GM18507 (cell line): ENCODE measurements at places on chromosomes 7 and 10.

DNA sequence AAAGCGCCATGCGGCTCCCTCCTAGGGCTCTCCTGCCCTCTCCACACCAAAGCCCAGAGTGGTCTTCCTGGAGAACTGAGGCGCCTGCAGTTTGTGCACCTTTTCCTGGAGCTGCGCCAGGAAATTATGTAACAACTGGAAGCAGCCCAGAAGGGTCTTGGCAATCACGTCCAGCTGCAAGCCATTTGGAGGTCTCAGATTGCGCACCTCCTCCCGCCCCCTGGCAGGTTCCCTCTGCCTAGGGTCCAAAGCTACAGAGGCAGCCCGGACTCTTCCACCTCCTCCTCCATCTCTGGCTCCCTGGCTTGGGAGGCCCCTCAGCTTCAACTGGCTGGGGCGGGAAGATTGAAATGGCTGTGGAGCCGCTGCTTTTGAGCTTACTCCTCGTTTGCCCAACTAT, 34.0 kb upstream of the SFTPD start:
- no peak for DNase-seq

- no peak for DNase-seq
Observed at GRCh38 chr7:158281441-158281840, 306.2 kb downstream of the PTPRN2 start.

DNA sequence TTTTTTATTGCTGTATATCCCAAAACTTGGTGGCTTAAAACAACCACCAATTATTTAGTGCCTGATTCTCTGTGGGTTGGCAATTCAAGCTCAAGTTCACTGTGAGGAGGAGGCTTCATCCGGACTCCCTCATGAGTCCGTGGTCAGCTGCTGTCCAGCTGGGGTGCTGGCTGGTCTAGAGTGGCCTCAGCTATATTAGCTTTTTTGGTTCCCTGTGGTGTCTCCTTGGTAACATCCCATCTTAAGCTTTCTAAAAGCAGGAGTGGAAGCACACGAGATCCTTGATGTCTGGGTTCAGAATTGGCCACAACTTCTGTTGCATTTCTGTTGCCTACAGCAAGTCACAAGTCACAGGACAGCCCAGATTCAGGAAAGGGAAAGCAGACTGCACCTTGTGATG, 536.5 kb upstream of the FZD8 start:
- no peak for DNase-seq

DNA sequence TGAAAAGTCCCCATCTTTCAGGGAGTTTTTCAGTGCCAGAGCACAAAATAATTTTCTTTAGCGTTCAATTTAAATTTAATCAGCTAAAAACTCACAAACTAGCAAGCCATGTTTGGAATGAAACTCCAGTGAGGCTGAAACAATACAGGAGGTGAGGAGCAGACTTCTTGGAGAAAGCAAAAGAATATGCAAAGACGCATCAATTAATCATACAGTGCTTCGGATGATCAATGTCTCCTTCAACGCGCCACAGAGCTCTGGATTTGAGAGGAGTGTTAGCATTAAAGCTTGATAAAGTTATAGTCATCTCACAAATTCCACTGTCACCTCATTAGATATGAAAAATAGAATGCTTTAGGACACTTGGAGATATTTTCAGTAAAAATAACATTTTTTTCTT, 248.0 kb downstream of the WDR11 start:
- no peak for DNase-seq

- no peak for DNase-seq
Observed at GRCh38 chr7:55021053-55021452, 2.2 kb downstream of the EGFR start.

DNA sequence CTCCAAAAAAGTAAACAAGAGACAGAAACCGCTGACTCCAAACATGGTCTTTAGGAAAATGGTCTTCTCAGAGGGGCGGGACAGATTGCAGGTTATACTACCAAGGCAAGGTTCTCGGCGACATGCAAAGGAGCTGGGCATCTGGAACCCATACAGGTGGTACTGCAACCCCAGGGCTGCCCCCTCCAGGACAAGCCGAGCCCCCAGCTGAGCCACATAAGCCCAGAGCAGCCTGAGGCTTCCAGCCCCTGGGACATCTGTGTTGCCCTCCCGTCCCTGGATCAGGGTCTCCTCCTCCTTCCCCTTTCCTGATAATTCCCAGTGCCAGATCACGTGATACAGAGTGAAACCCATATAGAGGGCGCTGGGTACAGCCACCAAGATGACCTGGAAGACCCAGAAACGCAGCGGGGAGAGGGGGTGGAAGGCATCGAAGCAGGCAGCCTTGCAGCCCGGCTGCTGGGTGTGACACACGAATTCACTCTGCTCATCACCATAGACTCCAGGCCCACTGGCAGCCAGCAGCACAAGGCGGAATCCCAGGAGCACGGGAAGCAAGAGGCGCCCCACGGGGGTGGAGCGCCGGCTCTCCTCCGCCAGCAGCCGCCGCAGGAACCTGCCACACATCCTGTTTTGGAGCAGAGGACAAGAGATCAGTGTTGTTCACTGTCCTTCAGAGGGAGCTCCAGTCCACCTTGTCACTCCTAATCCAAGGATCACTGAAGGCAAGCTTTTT, at the start of gene GJC3:
GJC3 (minus strand) TSS at position 627 of the 736 bp plus-strand sequence; CDS start at position 627, 0 bp downstream.
- DNase-seq: no peak

DNA sequence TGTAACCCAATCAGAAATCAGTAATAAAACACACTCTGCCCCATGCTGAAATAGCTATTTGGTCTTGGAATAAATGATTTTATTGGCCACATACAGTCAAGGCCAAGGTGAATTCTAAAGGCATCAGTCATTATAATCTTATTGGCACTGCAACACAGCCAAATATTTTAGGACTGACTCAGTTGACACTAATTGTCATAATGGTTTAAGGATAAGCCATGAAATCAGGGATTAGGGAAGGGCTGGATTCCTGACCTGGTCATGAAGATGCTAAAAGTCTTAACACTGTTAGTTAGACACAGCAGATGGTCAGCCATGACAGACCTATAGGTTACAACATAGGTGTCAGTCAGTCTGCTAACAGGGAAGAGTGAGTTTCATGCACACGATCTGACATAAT, 330.3 kb upstream of the NPSR1 start:
- no peak for DNase-seq

DNA sequence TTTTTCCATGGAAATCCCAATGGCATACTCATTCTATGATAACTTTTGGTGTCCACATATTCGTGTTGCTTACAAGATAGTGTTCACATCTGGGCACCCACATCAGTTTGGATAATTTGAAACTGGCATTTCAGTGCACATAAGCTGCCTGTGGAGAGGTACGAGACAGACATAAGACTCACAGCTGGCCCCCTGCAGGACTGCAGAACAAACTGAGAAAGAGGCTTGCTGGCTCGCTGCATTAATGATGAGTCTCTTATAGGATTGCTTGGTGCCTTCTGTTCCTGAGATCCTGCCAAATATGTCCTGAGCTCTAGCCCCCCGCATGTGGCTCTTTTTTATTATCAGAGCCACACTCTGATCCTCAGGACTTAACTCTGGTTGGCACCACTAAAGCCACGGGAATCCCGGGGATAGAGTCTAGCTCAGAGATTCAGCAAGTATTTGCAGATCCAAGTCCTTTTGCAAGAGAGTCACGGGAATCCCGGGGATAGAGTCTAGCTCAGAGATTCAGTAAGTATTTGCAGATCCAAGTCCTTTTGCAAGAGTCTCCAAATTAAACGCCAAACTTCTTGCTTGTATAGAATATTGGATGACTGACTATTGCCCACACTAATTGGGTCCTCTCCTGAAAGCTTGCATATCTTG, 34.0 kb upstream of the JCAD start:
- DNase-seq: no peak

- no peak for DNase-seq
Observed at GRCh38 chr7:31940167-31940566, 130.0 kb downstream of the PDE1C start.

DNA sequence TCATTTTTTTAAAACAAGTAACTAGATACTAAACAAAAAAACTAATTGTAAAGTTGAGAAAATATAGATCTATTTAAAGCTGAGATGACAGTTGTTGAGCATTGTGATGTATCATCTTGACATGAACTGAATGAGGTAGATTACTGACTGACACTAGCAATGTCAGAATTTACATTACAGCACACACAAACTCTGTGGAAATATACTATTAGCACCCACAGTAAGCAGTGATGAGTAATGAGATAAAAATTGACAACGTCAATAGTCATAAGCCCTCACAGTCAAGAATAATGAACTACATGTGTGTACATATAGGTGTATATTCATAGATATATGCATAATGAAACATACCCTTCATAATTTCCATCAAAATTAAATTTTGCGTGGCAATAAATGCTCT, 368.4 kb downstream of the TFEC start:
- no peak for DNase-seq

DNA sequence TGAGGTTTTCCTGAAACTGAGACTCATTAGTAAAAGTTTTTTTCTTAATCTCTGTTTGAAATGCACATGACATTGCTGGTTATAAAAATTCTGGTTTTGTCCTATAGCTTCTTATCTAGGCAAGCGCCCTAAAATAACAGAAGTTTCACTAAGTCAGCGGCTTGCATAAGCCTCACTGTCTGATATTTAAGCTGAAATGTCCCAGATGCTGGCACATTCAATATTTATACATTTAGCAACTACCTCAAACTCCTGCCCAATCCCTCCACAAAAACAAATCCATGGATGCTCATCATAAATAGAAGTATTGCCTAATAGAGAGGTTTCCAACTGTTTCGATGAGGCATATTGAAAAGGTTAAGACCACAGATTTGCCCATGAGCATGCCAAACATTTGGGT, 83.1 kb upstream of the EGR2 start:
- DNase-seq: no peak
